ENCODE measurements at places on chromosomes 3 and 15. TPM values are rescaled to one million over a fixed set of nuclear protein-coding genes. Genes with fewer than 3 reads are reported as not detected.

DNA sequence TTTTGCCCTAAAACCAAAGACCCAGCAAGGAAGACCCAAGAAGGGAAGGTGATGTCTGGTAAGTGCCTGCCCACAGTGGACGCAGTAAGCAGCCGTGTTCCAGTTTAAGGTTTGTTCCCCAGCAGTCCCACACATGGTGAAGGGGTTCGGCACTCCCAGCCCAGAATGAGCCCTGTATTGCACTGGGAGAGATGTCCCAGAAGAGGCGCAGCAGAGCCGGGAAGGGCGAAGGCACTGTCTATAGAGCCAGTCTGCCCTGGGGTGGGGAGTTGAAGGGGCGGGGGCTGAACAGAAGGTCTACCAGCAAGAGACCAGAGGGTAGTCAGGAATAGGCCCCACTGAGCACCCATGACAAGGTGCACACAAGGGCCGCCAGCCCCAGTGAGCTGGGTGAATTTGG, 6.4 kb downstream of the TMEM158 start:
- H3K4me1 ChIP-seq = peaks cover 34% of the 10 kb centered on the region
- no peak overlapping the region for H3K4me3 ChIP-seq
- H3K27ac ChIP-seq = peak overlapping the region; percentile 75

DZIP3 gene
- total RNA-seq = 7.3 TPM

GRCh38 chr15:77544162-77544561, 88.5 kb downstream of the LINGO1 start:
- H3K4me3 ChIP-seq = no peak overlapping the region
- no peaks in the 10 kb centered on the region for H3K27me3 ChIP-seq
- no peak overlapping the region for H3K27ac ChIP-seq
- DNase-seq = no peak
- H3K36me3 ChIP-seq = no peaks in the 10 kb centered on the region

GRCh38 chr3:73727117-73727821, 102.5 kb upstream of the PDZRN3 start:
- DNase-seq = no peak
- H3K4me3 ChIP-seq = no peak overlapping the region
- no peaks in the 10 kb centered on the region for H3K4me1 ChIP-seq
- no peaks in the 10 kb centered on the region for H3K27me3 ChIP-seq

DNA sequence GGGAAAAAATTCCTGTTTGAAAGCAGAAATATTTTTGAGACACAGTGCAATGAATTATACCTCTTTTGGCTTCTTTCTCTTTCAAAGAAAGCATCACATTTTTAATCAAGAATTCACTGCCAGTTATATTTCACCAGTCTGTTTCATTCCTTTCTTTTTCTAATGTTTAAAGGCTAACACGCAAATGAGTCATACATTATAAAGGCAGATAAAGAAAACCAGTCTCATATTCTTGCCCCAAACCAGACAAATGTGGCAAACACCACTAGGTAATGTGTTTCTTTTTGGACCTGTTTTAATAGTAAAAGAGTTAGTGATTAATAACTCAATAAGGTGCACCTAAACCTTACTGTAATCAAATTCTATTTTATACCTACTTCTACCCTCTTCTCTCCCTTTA, 83.8 kb downstream of the PLOD2 start:
- H3K4me1 ChIP-seq = peaks cover 30% of the 10 kb centered on the region
- peaks cover 34% of the 10 kb centered on the region for H3K36me3 ChIP-seq
- H3K27me3 ChIP-seq = no peaks in the 10 kb centered on the region
- no peak overlapping the region for H3K4me3 ChIP-seq

HEXA gene
- not detected for total RNA-seq

SMAD6 gene
- 19.9 TPM for total RNA-seq

- H3K4me1 ChIP-seq = no peaks in the 10 kb centered on the region
- no peak overlapping the region for H3K4me3 ChIP-seq
These were observed 229.4 kb downstream of the CD47 start for GRCh38 chr3:107861422-107861821.

DNA sequence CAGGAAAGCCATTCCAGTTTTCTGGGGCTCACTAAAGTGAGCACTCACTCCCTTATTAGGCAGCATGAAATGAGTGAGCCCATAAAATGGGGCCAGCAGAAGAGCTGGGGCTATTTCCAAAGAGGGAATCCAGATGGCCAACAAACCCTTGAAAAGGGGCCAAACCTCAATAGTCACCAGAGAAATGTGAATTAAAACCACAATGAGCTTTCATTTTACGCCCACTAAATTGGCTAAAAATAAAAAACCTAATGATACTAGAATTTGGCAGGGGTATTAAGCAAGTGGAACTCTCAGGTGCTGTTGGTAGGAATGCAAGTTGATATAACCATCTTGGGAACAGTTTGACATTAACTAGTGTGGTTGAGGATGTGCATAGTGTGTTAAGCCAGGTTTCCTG, 42.1 kb upstream of the RAF1 start:
- H3K4me1 ChIP-seq = peaks cover 18% of the 10 kb centered on the region
- H3K27me3 ChIP-seq = no peaks in the 10 kb centered on the region
- no peak overlapping the region for H3K4me3 ChIP-seq
- DNase-seq = no peak
- H3K36me3 ChIP-seq = no peaks in the 10 kb centered on the region

DNA sequence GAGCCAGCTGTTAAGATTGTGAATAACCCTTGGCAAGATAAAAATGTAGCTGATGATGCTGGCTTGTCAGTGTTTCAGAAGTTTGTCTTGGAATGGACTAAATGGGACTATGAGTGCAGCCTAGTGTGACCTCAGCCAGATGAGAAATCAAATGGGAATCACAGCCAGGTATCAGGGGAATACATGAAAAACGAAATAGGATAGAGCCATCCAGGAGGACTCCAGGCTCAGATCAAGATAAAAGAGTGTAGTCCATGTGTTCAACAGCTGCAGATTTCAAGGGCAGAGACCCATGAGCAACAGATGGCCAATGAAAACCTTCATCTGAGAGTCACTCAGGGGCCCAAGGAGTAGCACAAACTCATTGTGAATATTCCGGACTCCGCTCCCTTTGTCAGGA, 1080.9 kb upstream of the CADM2 start:
- no peaks in the 10 kb centered on the region for H3K36me3 ChIP-seq
- peaks cover 16% of the 10 kb centered on the region for H3K4me1 ChIP-seq
- no peaks in the 10 kb centered on the region for H3K27me3 ChIP-seq
- DNase-seq = no peak

GASK1A gene
- 1.9 TPM for total RNA-seq

DNA sequence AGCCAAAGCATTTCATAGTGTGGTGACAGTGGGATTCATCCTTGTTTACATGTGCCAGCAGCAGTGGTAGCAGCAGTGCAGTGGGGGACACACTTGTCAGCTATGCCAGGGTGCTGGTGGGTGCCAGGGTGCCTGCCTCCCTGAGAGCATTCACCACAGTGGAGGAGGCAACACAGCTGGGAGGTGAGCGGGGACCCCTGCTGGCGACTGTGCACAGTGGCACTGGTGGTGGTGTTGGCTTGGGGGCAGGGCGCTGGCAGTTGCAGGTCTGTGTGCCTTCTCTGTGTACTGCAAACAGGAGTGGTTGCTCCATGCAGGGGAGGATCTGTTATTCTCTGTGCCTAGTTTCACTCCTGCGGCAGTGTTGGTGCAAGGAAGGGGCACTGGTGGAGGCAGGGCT, 41.2 kb downstream of the CEP63 start:
- no peaks in the 10 kb centered on the region for H3K36me3 ChIP-seq
- H3K4me3 ChIP-seq = no peak overlapping the region
- no peaks in the 10 kb centered on the region for H3K4me1 ChIP-seq
- H3K27me3 ChIP-seq = no peaks in the 10 kb centered on the region

- no peaks in the 10 kb centered on the region for H3K36me3 ChIP-seq
- no peak overlapping the region for H3K4me3 ChIP-seq
- no peak for DNase-seq
- H3K27me3 ChIP-seq = peaks cover 56% of the 10 kb centered on the region
- H3K27ac ChIP-seq = no peak overlapping the region
These were observed 1.3 kb downstream of the MINAR1 start for GRCh38 chr15:79433276-79433990.

FGF7 gene
- total RNA-seq = not detected

EFCC1 gene
- not detected for total RNA-seq

- peaks cover 16% of the 10 kb centered on the region for H3K4me1 ChIP-seq
- no peak overlapping the region for H3K27ac ChIP-seq
- no peak for DNase-seq
- no peaks in the 10 kb centered on the region for H3K36me3 ChIP-seq
These were observed 15.9 kb upstream of the PLXND1 start for GRCh38 chr3:129622226-129622874.

DNA sequence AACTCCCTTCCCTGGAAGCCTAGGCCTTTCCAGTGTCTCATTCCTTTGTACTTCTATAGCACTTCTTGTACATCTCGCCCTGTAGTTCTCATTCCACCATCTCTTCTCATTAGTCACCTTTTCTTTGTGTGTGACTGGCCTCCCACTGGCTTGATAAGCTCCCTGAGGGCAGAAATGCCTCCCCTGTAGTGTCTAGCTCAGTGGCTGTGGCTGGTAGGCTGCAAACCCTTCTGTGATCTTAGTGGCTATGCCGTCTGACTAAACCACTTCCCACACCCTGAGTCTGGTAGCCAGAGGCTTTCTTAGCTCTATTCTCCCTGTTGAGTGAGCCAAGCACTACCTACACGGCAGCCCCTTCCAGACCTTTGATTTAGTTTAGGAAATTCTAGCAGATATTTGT, 24.4 kb upstream of the TNFAIP8L3 start:
- H3K4me1 ChIP-seq = peaks cover 14% of the 10 kb centered on the region
- H3K4me3 ChIP-seq = no peak overlapping the region
- H3K27ac ChIP-seq = no peak overlapping the region
- no peaks in the 10 kb centered on the region for H3K27me3 ChIP-seq
- H3K36me3 ChIP-seq = no peaks in the 10 kb centered on the region

KNG1 gene
- total RNA-seq = not detected

RBP2 gene
- not detected for total RNA-seq

ALDH1A2 gene
- total RNA-seq = 2.2 TPM

- peak overlapping the region; percentile 10 for H3K4me3 ChIP-seq
- no peak overlapping the region for H3K27ac ChIP-seq
- no peaks in the 10 kb centered on the region for H3K27me3 ChIP-seq
- peak; percentile 68 for DNase-seq
- no peaks in the 10 kb centered on the region for H3K4me1 ChIP-seq
These were observed 39.7 kb upstream of the GADL1 start for GRCh38 chr3:30934208-30934550.

DNA sequence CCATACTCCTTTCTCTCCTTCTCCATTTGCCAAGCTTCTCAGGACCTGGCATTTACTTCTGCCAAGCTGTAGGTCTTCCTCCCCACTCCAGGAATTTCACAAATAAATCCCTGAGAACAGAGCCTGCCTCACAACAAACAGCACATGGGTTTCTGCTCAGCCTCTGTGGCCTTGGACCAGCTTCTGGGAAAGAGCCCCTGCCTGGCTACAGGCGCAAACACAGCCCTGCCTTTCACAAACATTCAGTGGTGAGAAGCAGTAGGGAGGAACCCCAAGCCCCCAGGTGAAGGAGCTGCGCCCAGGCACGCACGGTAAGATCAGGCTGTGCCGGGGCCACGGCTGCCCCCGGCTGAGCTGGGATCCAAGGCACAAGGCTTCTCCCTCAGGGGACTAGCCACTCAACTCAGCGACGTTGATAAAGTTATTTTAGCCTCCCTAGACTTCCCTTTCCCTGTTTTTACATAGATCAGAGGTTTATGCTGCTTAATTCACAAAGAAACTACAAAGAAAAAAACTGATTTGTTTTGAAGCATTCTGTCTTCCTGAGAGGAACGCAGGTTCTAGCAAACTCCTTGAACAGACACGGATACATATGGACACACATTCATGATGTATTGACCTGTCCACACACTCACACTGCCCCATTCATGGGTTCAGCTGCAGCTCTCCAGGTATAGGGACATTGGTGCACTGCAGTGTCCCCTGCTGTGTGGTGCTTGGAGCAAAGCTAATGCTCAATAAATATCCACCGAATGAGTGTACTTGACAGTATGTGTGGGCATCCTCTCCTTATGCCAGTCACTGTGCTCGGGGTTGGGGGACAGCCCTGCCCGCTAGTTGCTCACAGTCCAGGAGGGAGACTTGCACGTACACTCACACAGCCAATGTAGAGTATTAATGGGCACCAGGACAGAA, 25.4 kb downstream of the HES1 start:
- no peak for DNase-seq
- no peak overlapping the region for H3K4me3 ChIP-seq
- H3K27me3 ChIP-seq = no peaks in the 10 kb centered on the region

- no peaks in the 10 kb centered on the region for H3K27me3 ChIP-seq
- H3K36me3 ChIP-seq = no peaks in the 10 kb centered on the region
- no peak overlapping the region for H3K27ac ChIP-seq
- peak overlapping the region; percentile 11 for H3K4me3 ChIP-seq
- peak; percentile 60 for DNase-seq
These were observed 84.7 kb upstream of the LMCD1 start for GRCh38 chr3:8416965-8417364.

DNA sequence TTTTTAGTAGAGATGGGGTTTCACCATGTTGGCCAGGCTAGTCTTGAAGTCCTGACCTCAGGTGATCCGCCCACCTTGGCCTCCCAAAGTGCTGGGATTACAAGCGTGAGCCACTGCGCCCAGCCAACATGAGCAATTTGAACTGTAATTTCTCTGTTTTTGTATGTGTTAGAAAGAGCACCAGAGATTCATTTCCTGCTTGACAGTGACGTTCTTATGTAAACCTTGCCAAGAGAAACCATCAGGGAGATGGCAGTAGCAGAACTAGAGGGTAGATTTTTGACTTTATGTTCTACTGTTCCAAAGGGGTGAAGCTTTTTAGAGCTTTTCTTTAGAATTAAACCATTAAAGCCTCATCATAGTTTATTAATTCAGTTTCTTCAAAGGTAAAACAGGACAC, 148.1 kb upstream of the UMPS start:
- no peak overlapping the region for H3K4me3 ChIP-seq
- no peak for DNase-seq
- peak overlapping the region; percentile 70 for H3K27ac ChIP-seq
- peaks cover 33% of the 10 kb centered on the region for H3K4me1 ChIP-seq
- no peaks in the 10 kb centered on the region for H3K36me3 ChIP-seq
- no peaks in the 10 kb centered on the region for H3K27me3 ChIP-seq

GRCh38 chr3:43028001-43028400, 48.9 kb downstream of the GASK1A start:
- H3K27ac ChIP-seq = no peak overlapping the region
- no peaks in the 10 kb centered on the region for H3K27me3 ChIP-seq
- no peak for DNase-seq
- no peaks in the 10 kb centered on the region for H3K36me3 ChIP-seq
- no peak overlapping the region for H3K4me3 ChIP-seq

NAALADL2 gene
- 1.9 TPM for total RNA-seq

SATB1 gene
- 15.6 TPM for total RNA-seq

DNA sequence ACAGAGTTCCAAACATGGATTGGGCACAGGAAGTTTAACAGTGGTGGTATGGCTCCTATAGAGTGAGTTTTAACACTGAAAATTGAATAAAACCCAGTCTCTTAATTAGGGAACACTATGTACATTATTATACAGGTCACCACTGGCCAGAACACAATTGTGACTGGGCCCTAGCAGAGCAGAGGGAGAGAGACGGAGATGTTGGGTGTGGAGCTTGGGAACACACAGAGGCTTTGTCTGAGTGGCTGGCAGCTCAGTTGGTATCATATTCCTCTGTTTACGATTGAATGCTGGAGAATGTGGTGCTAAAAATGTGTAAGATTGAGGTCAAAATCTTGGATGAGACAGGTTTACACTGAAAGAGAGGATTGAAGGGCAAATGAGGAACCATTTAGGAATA, 6.8 kb upstream of the MOBP start:
- no peak overlapping the region for H3K27ac ChIP-seq
- DNase-seq = no peak
- peaks cover 38% of the 10 kb centered on the region for H3K27me3 ChIP-seq
- H3K4me3 ChIP-seq = no peak overlapping the region
- no peaks in the 10 kb centered on the region for H3K4me1 ChIP-seq
